ENCODE measurements at places on chromosomes 12 and 14.

GRCh38 chr12:52808573-52809160, 5.2 kb downstream of the KRT4 start:
- no peak for DNase-seq

- no peak for DNase-seq
Measured at GRCh38 chr14:68810173-68811153, 17.6 kb upstream of the ZFP36L1 start.

- DNase-seq: no peak
Measured at GRCh38 chr12:106031761-106032622, 106.8 kb downstream of the NUAK1 start.

DNA sequence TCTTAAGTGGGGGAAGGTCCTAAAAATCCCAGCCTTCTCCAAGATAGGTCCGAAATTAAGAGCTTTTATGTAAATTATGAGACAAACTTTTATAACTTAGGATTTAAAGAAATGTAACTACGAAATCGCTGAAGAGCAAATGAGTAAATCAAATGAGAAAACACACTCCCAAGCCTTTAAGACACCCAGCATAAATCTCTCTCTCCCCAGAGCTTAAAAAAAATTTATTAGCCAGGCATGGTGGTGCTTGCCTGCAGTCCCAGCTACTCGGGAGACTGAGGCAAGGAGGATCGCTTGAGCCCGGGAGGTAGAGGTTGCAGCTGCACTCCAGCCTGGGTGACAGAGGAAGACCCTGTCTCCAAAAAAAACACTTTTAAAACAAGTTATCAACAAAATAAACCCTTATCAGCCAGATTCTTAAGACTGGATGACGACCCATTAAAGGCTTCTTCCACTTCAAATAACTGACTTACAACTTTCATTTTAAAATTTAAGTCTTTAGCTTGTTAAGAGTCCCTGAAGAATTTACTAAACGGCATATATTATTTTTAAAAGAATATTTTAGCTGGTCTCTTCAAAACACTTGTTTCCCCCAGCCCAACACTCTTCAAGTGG, 3.2 kb downstream of the PTGES3 start:
- no peak for DNase-seq

DNA sequence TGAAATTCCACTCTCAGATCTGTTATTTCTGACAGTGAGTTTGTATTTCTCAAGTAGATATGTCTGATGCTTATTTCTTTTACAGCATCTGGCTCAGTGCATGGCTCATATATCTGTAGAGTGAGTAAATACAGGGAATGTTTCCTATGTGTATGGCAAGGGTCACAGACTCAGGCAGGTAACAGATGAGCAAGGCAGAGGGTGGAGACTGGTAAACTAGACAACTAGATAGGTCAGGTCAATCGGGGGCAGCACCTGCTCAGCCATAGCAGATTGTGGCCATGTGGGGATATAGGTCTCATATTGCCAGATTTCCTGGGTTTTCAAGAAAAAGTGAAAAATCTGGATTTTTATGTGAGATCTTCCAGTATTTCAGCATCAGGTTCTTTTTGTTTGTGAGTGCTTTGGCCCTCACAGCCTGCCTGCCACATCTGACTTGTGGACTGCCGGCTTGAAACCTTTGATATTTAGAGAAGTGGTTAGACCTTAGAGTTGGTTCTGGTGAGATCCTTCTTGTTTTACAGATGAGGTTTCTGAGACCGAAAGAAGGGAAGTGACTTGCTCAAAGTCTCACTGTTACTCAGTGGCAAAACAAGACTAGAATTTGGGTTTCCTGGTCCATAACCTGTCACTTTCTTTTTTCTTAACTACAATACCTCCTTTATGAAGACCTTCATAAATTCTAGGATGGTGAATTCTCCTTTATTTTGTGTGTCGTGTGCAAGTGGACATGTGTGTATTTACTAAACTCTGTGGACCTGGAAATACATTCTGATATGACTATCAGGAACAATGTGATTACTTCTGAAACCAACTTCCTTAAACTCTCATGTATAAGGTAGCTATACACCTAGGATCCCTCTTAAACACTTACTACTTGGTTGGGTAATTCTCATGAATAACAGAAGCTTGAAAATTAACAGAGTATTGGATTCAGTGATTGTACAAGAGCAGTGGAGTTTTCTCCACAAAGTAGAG, 34.4 kb downstream of the PROX2 start:
- no peak for DNase-seq
